Activated T-cell treated with anti-CD3 and anti-CD28 coated beads, Interleukin-2, amount 50 U/mL, for 72 hours (primary cell): ENCODE measurements at places on chromosomes 7 and 10. TPM values are rescaled to one million over a fixed set of nuclear protein-coding genes. Genes with fewer than 3 reads are reported as not detected.
A peak's percentile ranks its signal among the peaks of the same experiment; 100 is the strongest.

DNA sequence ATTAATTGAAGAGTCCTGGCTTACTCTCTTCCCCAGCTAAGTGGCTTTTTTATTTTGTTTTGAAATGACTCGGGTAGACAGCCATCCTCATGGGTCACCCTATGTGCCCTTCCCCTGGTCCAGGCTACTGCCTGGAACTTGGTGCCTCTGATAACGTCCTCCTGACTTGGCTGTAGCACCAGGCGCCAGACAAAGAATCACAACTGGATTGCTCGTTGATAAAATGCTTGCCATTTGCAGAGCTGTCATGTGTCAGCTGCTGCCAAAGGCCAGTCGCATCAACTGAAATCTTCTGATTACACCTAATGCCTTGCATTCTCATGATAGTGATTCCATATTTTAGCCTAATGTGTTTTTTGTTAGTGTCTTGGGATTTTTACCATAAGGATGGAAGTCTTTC, 27.4 kb upstream of the ABLIM1 start:
- no peak overlapping the region for H3K4me3 ChIP-seq
- H3K36me3 ChIP-seq, result no peaks in the 10 kb centered on the region
- no peak overlapping the region for H3K27ac ChIP-seq
- no peak for DNase-seq
- no peaks in the 10 kb centered on the region for H3K4me1 ChIP-seq

- H3K4me1 ChIP-seq, result peaks cover 15% of the 10 kb centered on the region
- H3K4me3 ChIP-seq, result no peak overlapping the region
- peak; percentile 68 for DNase-seq
- no peaks in the 10 kb centered on the region for H3K27me3 ChIP-seq
- no peaks in the 10 kb centered on the region for H3K36me3 ChIP-seq
- H3K27ac ChIP-seq, result peak overlapping the region; percentile 5
These were observed 26.2 kb downstream of the TBATA start for GRCh38 chr10:70758757-70759514.

GRCh38 chr10:96466-96865, 38.8 kb upstream of the ZMYND11 start:
- H3K4me3 ChIP-seq, result no peak overlapping the region
- H3K36me3 ChIP-seq, result peaks cover 12% of the 10 kb centered on the region
- no peaks in the 10 kb centered on the region for H3K4me1 ChIP-seq
- no peak for DNase-seq

DNA sequence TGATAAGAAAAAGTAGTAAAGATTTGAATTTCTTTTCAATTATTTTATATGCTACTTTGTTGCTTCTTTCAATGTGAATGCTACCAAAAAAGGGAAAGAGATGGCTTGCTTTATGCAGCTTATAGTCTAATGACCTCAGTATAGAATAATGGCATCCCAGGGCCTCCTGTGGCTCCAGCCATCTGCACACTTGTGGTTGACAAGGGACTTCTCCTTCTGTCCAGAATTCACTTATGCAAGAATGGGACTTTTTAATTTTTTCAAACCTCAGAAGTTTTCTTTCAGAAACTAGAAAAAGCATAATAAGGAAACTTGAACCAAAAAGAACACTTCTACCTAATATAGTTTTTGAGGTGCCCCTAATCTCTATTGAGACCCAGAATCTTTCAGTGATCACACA, 310.9 kb downstream of the CTNNA3 start:
- H3K4me1 ChIP-seq, result no peaks in the 10 kb centered on the region
- no peak overlapping the region for H3K27ac ChIP-seq
- H3K4me3 ChIP-seq, result no peak overlapping the region
- H3K36me3 ChIP-seq, result no peaks in the 10 kb centered on the region
- H3K27me3 ChIP-seq, result peaks cover 15% of the 10 kb centered on the region
- DNase-seq, result no peak

DNA sequence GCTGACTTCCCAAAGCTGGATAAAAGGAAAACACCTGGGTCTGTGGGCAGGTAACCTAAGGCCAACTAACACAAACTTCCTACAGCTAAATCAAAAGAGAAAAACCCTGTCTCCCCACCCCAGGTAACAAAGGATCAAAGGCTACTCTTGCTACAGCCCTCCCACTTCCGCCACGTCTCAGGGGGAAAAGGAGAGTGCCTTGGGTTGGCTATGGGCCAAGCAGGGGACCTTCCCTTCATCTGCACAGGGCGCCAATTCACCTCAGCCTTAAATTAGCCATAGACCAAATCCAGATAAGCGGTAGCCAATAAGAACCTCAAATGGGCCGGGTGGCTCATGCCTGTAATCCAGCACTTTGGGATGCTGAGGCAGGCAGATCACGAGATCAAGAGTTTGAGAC, 69.1 kb upstream of the LANCL2 start:
- H3K4me3 ChIP-seq, result no peak overlapping the region
- no peak for DNase-seq
- H3K36me3 ChIP-seq, result no peaks in the 10 kb centered on the region

DNA sequence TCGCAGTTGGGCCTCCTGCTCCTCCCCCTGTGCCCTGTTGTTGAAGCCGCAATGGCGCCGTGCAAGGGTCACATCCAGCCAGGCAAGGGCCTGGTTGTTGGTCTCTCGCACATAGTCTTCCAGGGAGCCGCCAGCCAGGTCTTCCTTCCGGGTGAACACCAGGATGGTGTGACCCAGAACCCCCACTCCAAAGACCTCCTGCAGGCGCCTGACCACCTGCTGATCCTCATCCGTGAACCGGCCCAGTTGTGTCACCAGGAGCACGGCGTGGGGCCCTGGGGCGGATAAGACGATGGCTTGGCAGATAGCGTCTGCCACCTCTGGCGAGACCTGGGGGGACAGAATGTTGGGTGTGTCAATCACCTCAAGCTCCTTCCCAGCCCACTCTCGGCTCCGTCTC, 4.2 kb downstream of the GIMAP6 start:
- peaks cover 58% of the 10 kb centered on the region for H3K36me3 ChIP-seq
- H3K27ac ChIP-seq, result no peak overlapping the region
- peaks cover 63% of the 10 kb centered on the region for H3K4me1 ChIP-seq
- H3K27me3 ChIP-seq, result no peaks in the 10 kb centered on the region
- no peak overlapping the region for H3K4me3 ChIP-seq
- no peak for DNase-seq

DNA sequence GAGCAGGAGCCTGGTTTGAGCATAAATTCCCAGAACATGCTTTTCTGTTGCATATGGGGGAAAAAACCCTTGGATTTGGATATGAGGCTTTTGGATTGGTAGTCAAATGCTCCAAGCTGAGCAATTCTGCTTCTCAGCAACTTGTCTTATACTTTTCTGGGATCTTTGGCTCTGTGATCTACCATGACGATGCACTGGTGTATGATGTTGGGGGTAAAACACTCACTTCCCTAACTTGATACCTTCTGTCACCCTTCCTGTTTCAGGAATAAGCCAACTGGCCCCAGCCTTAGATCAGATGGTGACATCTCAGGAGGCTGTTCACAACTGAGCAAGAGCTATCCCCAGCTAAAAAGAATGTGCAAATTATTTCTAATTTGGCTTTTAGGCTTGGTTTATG, 13.1 kb upstream of the CPA4 start:
- no peaks in the 10 kb centered on the region for H3K36me3 ChIP-seq
- H3K4me3 ChIP-seq, result no peak overlapping the region
- H3K4me1 ChIP-seq, result peaks cover 27% of the 10 kb centered on the region
- peaks cover 5% of the 10 kb centered on the region for H3K27me3 ChIP-seq
- no peak overlapping the region for H3K27ac ChIP-seq
- no peak for DNase-seq

GRCh38 chr7:27607210-27607606, 55.5 kb downstream of the HIBADH start:
- no peak overlapping the region for H3K27ac ChIP-seq
- H3K4me3 ChIP-seq, result no peak overlapping the region
- no peaks in the 10 kb centered on the region for H3K4me1 ChIP-seq
- H3K36me3 ChIP-seq, result no peaks in the 10 kb centered on the region
- no peak for DNase-seq

GRCh38 chr10:20995123-20995987, 98.2 kb upstream of the NEBL start:
- H3K4me3 ChIP-seq, result no peak overlapping the region
- H3K27ac ChIP-seq, result no peak overlapping the region
- DNase-seq, result no peak
- no peaks in the 10 kb centered on the region for H3K36me3 ChIP-seq
- no peaks in the 10 kb centered on the region for H3K27me3 ChIP-seq
- no peaks in the 10 kb centered on the region for H3K4me1 ChIP-seq

DNA sequence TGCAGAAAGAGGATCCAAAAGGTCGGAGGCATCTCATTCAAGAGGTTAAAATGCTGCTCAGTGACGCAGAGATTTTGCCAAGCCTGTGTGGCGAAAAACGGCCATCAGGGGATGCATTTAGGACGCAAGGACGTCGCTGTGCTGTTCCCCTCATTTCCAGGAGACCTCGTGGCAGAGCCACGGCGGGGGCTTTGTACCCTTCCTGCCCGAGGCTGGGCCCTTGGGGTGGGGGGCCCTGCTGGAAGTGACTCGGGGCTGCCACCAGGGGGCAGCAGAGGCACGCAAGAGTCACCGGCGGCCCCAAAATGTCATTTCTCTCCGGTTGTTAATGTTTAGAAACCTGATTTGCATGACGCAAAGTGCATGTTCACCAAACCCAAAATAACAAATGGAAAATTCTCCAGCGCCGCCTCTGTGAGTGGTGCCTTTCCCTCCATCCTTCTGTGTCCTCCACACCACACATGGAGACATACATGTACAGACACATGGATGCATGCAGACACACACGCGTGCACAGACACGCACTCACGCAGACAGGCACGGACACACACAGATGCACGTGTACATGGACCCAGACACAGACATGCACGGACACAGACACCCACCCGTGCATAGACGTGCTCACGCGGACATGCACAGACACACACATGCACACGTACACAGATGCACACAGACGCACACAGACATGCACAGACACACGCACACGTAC, 51.0 kb upstream of the NKX6-2 start:
- DNase-seq, result peak; percentile 53
- H3K4me3 ChIP-seq, result no peak overlapping the region
- peaks cover 4% of the 10 kb centered on the region for H3K4me1 ChIP-seq
- H3K36me3 ChIP-seq, result peaks cover under 1% of the 10 kb centered on the region

GRCh38 chr10:108409306-108409705, 1244.8 kb upstream of the SORCS1 start:
- no peak overlapping the region for H3K27ac ChIP-seq
- no peaks in the 10 kb centered on the region for H3K27me3 ChIP-seq
- H3K36me3 ChIP-seq, result no peaks in the 10 kb centered on the region

DNA sequence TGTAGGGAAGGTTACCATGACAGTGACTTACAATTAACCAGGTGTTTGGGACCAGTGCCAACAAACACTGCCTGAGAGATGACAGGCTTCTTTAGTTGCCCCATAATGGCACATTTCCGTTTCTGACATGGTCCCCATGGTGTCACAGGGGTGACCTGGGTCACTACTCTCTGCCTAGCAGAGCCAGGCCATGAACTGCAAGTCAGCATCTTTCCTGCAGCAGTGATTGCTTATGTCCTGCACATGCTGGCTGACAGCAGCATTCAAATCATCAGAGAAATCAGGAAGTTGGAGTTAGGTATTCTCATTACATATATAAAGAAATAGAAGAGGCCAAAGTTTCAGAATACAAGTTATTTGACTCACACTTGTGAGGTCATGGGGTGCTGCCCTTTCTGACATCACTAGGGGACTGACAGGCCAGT, 47.1 kb upstream of the ZNRF2 start:
- H3K36me3 ChIP-seq, result no peaks in the 10 kb centered on the region
- H3K27me3 ChIP-seq, result peaks cover 11% of the 10 kb centered on the region
- DNase-seq, result no peak
- H3K4me1 ChIP-seq, result peaks cover 16% of the 10 kb centered on the region

DNA sequence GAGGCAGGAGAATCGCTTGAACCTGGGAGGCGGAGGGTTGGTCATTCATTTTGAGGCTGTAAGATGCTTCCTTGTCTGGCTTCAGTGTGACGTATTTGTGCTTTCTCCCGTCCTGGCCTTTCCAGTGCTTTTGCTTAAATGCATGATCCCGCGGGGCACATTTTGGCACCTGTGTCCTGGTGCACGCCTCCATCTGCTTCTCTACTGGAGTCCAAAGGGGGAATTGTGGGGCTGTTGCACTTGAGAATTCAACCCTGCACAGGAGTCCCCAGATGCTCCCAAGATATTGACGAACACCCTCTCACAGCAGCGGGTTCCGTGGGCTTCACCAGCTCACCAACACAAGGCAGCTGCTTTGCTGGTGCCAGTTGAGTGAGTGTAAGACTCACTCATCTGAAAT, 10.3 kb upstream of the LRRC27 start:
- H3K27ac ChIP-seq, result no peak overlapping the region
- peaks cover 4% of the 10 kb centered on the region for H3K36me3 ChIP-seq
- H3K4me3 ChIP-seq, result no peak overlapping the region
- no peaks in the 10 kb centered on the region for H3K27me3 ChIP-seq
- no peak for DNase-seq
- peaks cover 38% of the 10 kb centered on the region for H3K4me1 ChIP-seq

DNA sequence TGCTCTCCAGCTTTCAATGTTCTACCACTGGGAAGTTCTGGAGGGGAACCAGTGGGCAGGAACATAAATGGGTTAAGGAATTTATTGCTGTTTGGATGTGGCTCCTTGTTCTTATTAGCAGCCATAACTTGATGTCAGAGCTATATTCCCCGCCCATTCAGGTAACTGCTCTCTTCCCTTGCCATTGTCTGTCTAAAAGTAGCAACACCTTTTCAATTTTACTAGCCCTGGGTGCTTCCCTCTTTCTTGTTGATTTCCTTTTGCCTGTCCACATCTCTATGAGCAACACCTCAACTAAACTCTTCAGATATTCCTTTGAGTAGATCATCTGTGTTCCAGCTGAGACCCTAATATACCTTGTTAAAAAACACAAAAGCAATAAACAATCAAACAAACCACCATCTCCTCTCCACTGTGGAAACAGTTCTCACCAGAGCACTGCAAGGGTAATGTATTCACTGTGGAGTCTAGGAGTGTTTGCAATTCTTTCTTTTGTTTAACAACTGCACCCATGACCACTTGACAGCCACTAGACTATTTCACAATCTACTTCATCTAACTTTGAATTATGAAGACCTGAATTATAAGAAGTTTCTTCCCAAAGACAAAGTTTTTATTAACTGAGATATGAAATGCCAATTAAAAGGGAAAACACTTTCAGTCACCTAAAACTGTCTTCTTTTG, 436.7 kb downstream of the IPMK start:
- H3K4me1 ChIP-seq, result no peaks in the 10 kb centered on the region
- no peaks in the 10 kb centered on the region for H3K27me3 ChIP-seq
- no peak for DNase-seq
- H3K27ac ChIP-seq, result no peak overlapping the region
- no peak overlapping the region for H3K4me3 ChIP-seq

Gene PPP3CB
- 45.7 TPM for total RNA-seq

Gene CLDN4
- total RNA-seq, result 0.53 TPM

Gene CPN1
- total RNA-seq, result not detected

Gene IGF2BP3
- 2.6 TPM for total RNA-seq

Gene OR2A12
- total RNA-seq, result not detected
